ENCODE measurements at places on chromosomes 6 and 20.

DNA sequence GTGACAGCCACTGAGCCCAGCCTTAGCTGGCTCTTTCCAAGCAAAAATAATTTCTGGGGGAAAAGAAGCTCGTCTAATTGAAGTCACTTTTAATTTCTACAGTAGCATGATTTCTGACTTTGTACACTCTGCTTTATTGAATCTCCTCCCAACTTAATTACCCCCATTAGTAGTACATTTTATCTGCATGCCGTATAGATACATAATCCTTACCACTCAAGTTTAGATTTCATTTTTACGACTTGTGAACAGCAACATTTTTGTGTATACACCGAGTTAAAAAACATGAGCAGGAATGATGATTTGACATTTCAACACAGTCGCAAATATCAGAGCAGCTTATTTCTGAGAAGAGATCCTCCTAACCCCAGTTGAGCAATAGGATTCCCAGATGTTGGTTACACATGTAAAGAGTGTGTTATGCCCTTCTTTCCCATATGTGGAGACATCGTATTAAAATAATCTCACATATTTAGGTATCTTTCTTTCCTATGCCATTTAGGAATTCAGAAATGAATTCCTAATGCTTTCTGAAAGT is 127.3 kb upstream of the MTHFD1L start:
- no peak for DNase-seq

DNA sequence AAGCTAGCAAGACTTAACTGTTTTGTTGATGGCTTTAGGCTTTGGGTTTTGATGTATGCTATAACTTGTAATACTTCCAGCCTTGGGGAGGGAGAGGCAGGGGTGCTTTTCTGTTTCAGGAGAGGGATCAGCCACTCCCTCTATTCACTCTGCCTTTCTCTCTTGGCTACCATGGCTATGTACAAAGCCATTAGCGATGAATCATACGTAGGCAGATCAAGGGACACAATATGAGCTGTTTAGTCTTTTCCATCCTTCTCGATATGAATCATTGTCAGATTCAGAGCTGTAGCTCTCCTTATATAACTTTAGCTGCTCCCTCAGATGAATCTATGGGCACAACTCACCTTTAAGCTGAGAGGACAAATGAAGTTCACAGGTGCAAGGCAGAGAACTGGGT is 230.6 kb downstream of the TSHZ2 start:
- DNase-seq = no peak

GRCh38 chr6:132368916-132369481 is 32.3 kb downstream of the MOXD1 start:
- no peak for DNase-seq

- DNase-seq = no peak
Observed at GRCh38 chr6:154202339-154202738, 154.3 kb downstream of the IPCEF1 start.

GRCh38 chr6:74964871-74965441 is 240.9 kb downstream of the COL12A1 start:
- no peak for DNase-seq

DNA sequence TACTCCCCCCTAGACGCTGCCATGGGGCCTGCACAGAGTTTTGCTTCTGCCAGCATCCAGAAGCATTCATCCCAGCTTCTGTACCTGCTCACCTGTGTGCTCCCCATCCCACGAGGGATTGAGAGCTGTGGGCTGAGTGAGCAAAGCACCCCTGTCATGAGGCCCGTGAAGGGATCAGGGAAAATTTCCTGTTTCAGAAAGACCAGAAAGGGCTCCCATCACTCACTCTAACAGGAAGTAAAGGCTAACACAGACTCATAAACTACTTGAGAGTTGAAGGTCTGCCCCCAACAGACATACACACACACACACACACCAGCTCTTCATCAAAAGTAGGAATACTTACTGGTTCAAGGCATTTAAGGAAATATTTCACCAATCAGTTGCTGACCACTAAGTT is 256.5 kb upstream of the NT5E start:
- DNase-seq = no peak

- DNase-seq = no peak
Observed at GRCh38 chr20:45834797-45835161, 1.2 kb downstream of the SNX21 start.

- no peak for DNase-seq
Observed at GRCh38 chr6:128172752-128173682, 272.2 kb upstream of the THEMIS start.

DNA sequence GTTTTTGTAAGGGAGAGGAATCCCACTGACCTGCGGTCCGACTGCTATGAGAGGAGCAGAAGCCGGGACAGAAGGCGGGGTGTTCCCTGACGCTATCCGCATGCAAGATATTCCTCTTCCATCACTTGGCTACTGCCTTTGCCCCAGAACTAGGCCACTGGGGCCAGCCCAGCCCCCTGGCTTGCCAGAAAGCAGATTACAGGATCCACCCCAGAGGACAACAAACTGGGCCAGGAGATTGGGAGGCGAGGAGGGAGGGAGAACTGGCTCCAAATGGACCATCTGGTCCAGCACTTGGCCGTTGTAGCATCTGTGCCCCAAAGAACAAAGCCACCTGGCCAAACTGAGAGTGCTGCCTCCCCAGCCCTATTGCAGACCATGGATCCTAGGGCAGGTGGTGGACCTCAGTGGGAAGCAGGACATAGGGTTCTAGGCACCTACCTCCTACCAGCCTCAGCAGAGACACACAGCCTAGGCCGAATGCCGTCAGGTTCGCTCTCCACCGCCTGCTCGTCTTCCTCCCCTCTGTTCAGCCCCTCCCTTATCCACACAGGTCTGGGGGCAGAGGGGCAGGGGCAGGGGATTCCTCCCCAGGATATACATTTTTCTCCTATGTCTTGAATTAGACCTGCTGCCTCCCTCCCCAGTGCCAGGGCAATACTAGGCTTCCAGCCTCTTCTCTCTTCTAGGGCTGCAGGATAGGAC is 4.0 kb downstream of the MDGA1 start:
- DNase-seq = no peak

Measured in WTC11 (cell line).